ENCODE measurements at places on chromosomes 3 and 15.

DNA sequence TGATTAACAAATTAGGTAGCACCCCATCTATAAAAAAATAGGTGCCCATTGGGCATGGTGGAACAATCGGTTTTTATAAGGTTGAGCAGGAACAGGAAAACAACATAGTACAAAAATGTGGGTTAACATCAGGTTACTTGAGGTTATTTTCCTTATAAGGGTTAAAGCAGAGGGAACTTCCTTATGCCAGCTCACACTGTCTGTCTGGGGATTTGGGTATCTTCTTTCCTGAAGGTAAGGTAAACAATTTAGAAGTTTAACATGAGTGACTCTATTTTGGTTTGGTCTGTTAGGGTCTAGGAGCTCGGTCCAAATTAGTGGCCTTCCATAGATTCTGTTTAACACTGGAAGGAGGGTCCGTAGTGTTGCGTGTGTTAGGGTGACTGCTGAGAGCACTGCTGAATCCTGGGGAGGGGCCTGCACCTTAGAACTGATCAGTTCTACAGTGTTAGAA lies 14.7 kb downstream of the CHD2 start:
- DNase-seq = no peak

DNA sequence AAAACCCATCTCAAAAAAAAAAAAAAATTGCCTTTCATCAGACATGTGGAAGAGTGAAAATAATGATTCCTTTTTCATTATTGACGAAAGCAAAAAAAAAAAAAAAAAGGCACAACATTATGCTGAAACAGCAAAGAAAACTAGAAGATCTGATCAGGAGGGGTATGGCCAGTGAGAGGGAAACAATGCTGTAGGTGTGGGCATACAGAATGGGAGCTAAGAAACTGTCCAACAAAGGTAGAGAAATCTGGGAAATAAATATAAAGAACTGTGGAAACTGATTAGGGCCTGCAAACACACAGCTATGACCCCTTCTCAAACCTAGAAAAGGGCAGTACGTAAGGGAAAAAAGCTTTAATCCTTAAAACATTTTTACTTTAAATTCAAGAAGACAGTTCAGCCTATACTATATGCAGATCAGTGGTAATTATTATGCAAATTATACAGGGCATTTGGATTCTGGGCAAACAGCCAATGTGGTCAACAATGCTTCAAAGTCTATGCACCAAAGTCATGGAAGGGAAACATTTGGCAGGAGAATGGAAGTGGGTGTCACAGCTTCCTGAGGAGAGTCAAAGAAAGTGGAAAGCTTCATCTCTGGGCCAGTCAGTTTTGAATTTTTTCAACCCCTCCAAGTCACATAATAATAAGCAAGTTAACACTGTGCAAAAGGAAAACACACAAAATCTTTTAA lies 68.3 kb upstream of the SLC12A8 start:
- no peak for DNase-seq

DNA sequence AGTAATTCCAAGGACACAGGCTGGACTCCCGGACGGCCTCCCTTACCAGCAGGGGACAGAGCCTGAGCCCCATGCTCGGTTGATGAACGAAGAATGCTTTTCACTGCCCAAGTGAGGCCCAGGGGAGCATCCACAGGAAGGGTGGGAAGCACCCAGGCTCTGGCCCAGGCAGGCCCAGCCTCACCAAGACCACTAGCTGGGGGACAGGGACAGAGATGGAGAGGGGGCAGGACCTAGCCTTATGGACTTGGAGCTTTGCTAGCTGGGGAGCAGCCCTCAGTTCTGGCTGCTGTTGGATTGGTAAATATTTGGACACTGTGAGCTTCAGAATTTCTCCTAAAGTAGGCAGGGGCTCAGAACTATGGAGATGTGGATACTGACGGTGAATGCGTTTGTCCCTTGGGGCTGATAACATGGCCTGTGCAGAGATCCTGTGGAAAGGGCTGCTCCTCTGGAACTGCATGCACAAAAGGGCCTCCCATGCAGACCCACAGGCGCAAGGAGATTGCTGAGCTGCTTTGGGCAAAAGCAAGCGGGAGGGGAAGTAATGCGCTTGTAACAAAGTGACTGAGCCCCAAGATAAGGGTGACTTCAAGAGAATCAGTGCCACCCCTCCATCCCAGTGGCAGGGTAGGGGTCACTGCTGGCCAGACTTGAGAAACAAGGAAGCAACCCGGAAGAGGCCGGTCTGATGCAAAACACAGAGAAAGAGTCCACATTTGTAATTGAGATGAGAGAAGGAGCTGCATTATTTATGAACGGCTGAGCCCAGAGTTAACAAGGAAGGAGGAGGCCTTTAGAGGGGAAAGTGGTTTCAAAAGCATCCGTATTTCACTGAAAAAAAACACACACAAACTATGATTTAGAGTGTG lies 70.1 kb upstream of the MEF2A start:
- no peak for DNase-seq

GRCh38 chr3:46537779-46538178 lies 28.3 kb downstream of the LRRC2 start:
- DNase-seq = no peak

- no peak for DNase-seq
These were observed 384.8 kb upstream of the SEMA6D start for GRCh38 chr15:47332481-47332880.

DNA sequence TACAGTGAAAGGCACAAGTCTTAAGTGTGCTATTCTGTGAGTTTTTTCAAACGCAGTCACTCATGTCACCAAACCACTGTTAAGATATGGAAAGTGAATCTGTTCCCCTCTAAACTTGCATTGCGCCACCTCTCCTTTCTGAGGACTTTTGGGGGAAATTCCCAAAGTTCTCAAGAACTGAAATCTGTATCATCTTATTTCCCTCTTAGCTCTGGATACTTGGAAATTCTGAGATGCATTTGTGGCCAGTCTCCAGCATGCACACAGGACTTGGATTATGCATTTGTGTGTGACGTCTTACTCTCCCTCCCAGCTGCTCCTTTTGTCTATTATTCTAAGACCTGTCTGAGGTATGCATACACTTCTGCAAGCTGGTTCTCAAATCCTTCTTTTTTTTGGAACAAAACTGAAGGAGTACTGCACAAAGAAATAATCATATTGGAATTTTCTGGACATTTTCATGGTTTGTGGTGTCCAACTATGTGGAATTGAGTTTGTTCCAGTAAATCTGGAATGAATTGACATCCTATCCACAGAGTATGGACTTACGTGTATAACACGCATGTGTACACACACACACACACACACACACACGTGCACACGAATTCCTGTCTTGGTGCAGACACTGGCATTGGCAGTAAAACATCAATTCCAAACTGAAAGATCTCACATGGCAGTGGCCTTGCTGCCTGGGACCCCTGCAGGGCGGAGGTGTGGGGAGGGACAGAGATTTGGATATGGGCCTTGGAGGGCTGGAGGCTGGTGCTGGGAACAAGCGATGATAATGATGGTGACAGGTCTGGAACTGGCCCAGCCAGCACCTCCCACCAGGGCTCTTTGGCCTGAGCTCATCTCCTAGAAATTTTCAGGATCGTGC lies 8.2 kb upstream of the LCTL start:
- DNase-seq = no peak

GRCh38 chr3:35745802-35746484 lies 106.6 kb downstream of the ARPP21 start:
- DNase-seq = no peak

DNA sequence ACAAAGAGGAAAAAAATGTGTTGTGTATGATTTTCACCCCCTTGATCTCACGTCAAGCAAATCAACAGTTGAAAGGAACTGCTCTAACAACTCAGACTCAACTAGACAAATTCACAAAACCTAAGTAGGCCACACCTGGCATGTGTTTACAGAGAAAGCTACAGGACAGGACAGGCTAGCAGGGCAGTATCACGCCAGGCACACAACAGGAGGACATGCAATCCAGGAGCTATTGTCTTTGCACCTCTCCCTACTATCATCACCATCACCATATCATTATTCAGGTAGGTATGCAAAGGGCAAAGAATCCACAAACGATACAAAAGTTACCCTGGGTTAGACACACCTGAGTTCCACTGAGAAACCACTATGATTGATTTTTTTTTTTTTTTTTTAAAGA lies 86.4 kb downstream of the TBL1XR1 start:
- no peak for DNase-seq

DNA sequence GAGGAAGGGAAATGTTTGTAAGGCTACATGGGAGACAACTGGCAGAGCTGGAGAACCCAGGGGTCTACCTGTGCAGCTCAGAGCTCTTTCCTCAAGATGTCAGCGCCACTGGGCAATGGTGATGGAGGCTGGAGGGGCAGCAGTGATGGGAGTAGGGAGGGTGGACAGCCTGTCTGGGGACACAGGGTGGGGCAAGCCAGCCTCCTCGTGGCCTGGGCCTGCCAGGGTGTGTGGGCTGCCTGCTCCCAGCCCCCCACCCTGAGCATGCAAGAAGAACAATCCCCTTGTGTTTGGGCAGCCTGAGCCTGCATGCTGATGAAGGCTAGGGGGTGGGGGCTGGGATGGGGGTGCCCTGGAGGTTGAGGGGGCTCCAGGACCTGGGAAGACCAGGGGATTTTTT lies 1.2 kb downstream of the PCBP4 start:
- no peak for DNase-seq
